ENCODE measurements at places on chromosomes 1 and 21.
A peak's percentile ranks its signal among the peaks of the same experiment; 100 is the strongest.

DNA sequence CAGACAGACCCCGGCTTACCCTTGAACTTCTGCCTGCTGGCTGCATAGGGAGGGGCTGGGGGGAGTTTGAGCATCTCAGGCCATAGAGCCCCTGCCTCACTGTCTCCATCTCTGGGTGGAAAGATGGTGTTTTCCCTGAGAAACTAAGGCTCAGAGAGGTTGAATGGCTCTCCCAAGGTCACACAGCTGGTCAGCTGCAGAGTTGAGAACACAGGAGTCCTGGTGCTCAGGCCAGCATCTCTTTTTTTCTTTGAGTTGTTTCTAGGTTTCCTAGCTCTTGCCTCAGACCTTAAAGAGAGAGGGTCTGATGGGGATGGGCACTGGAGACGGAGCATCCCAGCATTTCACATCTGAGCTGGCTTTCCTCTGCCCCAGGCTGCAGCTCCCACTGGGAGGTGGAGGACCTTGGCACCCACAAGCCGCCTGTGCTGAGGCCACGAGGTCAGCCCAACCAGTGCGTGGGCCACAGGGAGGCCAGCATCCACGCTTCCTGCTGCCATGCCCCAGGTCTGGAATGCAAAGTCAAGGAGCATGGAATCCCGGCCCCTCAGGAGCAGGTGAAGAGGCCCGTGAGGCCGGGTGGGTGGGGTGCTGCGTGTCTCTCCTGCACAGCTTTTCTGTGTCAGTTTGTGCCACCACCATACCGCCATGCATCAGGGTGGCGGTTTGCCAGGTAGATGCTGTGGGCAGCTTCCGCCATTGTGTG is 21.8 kb downstream of the PCSK9 start:
- no peak for DNase-seq

GRCh38 chr21:42461881-42462877 is 33.8 kb downstream of the RSPH1 start:
- DNase-seq: no peak

DNA sequence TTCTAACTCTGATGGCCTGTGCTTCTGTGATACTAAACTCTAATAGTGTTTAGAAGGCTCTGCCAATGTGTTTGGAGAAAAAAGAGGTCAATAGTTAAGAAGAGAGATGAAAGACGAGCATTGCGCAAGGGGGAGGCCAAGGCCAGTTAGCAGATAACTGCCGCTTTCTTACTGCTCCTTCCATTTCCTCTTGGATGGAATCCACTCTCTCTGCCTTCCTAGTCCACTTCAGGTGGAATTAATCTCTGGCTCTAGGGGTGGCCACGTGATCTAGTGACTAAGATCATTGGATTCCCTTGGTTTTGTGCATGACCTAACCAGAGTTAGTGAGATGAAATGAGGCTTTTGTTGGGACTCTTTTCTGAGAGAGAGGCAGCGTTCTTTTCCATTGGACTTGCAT is 148.3 kb downstream of the ACTL8 start:
- no peak for DNase-seq

DNA sequence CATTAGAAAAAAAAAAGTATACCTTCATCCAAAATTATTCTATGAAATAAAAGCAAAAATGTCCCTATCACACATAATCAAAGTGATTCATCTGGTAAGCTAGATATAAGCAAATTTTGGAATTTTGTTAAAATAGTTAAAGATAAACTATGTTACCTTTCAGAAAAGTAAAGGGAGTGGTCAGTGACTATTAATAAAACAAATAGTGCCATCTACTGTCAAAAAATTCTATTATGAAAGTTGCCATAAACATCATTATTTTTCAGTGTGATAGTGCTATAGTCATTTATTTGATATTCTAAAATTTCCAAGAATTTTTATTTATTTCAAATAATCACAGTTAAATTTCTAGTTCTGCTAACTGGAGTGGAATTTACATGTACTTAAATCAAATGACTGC is 803.7 kb downstream of the KCNT2 start:
- no peak for DNase-seq

DNA sequence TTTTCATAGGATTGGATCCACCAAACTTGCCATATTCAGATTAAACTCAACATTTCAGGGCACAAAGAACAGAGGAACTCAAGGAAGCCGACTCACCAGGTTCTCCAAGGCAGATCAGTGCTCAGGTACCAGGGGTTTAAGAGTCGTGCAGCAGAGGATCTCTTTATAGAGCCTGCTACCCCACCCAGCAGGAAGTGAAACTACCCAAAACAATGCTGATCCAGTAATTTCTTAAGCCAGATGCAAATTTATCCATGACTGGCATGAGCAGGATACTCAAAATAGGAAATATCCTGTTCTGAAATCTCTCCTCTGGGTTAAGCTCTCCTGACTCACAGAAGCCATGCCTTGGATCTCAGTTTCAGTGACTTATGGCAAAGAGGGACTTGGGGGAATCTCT is at the start of gene SPRR2A:
Gene SPRR2A (minus strand): TSS at position 138 of the 400 bp plus-strand sequence. CDS start 777 bp downstream, outside the sequence.
- DNase-seq: no peak

- no peak for DNase-seq
Measured at GRCh38 chr1:205480349-205480985, 24.0 kb upstream of the CDK18 start.

- no peak for DNase-seq
Measured at GRCh38 chr21:35238119-35238518, 189.0 kb upstream of the RUNX1 start.

GRCh38 chr21:44509539-44509938 is 30.5 kb downstream of the KRTAP10-1 start:
- DNase-seq: peak; percentile 82

- no peak for DNase-seq
Measured at GRCh38 chr1:219340796-219341195, 167.1 kb downstream of the LYPLAL1 start.

DNA sequence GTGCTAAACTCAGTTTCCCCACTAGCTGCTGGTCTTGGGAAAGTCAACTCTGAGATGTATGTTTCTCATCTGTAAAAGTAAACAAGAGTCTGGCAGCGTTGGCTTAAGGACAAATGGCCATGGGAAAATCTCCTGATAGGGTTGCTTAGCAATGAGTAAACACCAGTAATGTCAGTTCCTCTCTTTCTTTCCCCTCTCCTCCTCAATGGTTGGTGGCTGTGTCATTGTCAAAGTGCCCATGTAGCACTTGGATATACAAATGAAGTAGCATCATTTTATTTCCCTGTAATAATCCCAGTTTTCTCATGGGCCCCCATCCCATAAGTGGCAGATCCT is 2.2 kb upstream of the FYB2 start:
- DNase-seq: no peak

DNA sequence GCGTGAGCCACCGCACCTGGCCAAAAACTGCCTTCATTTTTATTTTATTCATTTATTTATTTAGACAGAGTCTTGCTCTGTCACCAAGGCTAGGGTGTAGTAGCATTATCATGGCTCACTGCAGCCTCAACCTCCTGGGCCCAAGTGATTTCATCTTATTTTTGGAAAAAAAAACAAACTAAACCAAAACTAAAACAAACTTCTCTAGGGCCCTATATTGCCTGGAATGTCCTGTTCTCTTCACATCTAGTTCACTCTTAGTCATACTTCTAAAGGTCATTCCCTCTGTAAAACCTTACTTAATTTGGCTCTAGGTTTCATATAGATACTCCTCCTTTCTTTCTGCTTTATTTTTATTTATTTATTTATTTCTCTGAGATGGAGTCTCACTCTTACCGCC is 15.6 kb downstream of the RPS27 start:
- no peak for DNase-seq

Data from left lung (tissue), 14 donors.